H54 (cell line): ENCODE measurements at places on chromosomes 1 and 21.

DNA sequence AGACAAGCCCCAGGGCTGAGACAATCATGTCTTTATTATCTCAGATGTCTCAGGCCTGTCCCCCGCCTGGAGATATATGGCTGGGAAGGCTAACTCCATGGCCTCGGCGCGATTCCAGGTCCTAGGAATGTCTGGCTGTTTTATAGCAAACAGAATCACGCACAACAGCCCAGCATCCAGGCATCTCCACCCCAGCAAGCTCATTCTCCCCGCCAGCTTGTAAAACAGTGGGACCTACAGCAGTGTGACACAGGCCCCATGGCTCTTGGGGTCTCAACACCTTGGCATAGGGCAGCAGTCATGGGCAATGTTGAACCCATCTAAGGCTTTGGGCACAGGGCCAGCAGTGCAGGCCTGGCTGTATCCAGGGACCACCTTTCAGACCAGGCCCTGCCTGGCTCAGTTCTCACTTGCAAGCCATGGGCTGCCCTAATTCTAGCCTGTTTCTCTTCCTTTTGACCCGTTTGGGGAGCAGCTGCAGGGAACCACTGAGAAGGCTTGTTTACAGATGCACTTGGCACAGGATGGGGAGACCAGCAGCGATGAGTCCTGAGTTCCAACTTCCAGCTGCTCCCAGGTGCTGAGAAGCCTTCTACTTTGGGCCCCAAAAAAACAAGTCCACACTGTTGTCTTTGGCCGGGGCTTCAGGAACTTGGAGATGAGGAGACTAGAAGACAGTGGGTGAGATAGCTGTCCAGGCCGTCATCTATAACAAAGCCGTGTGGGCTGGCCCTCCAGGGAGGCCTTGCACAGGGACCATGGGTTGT, 34.4 kb downstream of the WNT4 start:
- no peak for DNase-seq

DNA sequence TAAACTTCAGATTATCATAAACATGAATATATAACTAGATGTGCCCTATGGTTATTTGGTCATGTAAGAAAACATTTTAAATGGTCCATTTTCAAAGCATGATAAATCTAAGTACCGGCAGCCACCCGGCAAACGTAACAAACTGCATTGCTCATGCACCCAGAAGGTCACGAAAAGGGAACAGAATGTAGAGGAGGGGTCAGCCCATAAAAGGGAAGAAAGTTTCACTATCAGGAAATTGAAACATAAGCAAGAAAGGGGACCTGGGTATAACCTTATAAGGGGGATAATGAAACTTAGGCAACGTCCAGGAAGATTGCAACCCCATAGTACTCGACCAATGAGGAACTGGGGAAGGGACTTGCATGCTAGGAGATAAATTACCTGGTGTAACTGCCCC, 421.2 kb upstream of the ZRANB2 start:
- DNase-seq, result no peak

- DNase-seq, result no peak
Measured at GRCh38 chr1:156592158-156592909, 758 bp downstream of the NAXE start.

DNA sequence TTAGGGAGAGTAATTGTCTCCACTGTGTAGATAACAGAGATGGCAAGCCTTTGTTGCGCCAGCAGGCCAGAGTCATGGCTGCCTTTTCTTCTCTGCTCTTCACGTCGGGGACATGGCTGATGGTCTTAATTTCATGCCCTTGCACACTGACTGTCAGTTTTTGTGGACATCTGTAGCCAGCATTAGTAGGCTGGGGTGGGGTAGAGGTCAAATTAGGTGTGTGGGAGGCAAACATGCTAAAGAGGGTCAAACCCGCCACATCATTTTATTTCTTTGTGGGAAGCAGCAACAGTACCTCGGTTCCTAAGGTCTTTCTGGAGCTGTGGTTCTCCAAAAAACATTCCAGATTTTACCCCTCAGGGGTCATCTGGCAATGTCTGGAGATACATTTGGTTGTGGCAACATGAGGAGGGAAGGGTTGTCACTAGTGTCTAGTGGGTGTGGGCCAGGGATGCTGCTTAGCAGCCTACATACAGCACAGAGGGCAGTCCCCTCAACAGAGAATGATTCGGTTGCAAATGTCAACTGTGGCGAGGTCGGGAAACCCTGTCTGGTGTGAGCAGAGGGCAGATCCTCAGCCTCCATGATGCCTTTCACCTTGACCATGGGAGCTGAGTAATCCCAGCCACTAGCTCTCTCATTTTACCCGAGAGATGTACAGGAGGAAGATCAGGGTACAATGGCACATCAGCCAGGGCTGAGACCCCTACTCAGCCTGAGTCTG, 14.7 kb downstream of the RUNX1 start:
- DNase-seq, result no peak

- no peak for DNase-seq
Measured at GRCh38 chr1:202684716-202685115, 25.5 kb downstream of the SYT2 start.

DNA sequence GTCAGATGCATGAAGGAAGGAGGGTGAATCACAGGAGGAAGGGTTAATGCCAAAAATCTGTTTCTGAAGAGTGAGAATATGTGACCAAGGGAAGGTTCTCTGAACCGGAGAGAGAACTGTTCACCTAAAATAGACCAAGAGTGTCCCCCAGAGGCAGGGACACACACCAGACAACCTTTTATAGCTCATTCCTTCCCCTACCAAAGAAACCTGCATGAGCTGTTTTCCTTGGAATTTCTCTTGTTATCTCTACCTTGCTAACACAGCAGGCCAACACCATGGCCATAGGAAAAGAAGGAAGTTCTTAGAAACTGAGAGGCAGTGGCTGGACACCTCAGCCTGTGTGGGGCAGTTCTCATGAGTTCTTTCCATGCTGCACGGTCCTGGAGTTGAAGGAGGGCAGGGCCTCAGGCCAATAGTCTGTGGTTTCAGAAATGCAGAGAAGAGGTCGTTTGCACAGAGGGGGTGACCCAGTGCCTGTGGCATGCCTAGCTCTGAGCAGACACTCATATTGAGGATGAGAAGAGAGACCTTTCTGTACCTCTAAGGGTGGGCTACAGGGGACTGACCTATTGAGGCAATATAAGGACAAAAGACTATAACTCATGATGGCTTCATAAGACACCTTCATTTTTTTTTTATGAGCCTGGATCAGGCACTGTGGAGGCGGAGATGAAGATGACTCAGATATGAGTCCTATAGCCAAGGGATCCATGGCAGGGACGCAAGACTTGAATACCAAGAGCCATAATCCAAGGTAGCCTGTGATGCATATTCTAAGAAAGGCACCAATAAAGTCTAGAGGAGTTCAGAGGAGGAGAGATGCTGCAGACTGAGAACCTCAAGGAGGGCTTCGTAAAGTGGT, 39.4 kb downstream of the IGFN1 start:
- peak; percentile 59 for DNase-seq

DNA sequence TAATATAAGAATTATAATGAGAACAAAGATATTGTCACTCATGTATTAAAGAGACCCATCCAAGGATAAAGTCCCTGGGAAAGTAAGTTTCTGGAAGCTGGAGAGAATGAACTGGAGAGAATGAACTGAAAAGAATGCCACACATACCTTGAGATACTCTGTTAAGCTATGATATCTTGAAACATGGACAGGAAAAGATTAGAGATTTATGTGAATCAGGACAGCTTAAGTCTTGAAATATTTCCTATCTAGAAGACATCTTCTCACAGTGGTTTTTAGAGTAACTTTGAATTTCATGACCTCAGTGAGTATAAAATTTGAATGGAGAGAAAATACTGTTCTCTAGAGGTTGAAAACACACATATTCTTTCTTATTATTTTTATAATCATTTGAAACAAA, 201.3 kb upstream of the HMCN1 start:
- DNase-seq, result no peak

DNA sequence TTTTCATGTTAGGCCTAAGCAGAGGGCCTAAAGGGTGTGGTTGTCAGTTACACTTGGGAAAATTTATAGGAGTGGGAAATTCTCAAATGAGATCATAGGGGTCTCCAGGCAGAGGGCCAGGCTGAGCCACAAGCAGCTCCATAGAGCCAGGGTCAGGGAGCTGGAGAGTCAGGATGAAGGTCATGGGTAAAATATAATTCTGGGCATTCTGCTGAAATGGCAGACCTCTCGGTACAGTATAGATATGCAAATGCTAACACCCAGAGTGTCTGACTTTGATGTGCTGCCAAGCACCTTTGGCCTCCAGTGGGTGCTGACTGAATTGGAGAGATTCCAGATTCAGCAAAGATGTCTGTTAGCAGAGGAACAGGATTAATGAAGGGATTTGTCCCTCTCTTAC, 40.1 kb downstream of the DNM3 start:
- no peak for DNase-seq

GRCh38 chr1:111739925-111740765, 950 bp upstream of the INKA2 start:
- DNase-seq, result no peak

DNA sequence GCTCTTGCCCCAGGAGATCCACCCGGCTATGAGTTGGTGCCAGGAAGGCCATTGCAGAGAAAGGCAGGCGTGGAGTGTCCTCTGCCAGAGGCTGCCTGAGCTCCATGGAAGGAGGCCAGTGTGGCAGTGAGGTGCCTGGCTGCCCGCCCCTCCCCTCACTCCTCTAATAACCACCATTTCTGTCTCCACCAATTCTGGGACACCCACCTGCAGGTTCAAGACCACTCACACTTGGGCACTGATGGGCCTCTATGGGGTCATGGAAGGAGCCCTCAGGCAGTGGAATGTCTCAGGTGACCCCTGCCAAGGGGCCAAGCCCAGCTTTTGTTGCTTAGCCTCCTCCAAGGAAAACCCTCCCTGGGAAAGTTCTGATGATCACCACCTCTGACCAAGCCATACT, 731.6 kb downstream of the MATN1 start:
- DNase-seq, result no peak

GRCh38 chr21:17709266-17709611, 96.5 kb upstream of the BTG3 start:
- no peak for DNase-seq

DNA sequence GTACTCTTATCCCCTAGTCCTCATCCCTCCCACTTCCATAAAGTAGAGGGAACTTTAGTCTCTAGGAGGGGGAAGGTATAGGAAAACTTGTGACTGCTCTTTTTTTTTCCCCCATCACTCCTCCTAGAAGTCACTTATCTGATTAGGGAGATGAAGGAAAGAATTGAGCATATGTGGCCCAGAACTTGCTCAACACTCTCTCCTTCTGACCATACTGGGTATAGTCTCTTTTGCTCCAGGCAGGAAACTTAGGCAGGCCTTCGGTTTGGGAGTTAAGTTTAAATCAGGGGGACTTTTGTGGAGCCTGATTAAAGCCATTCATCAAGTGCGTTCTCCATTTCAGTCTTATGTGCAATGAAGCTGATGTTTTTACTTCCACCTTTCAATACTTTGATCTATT, 5.8 kb downstream of the UBE2U start:
- DNase-seq, result no peak

- no peak for DNase-seq
Measured at GRCh38 chr1:97138515-97139032, 417.0 kb downstream of the PTBP2 start.

- DNase-seq, result no peak
Measured at GRCh38 chr1:186812570-186812969, 16.2 kb upstream of the PLA2G4A start.

DNA sequence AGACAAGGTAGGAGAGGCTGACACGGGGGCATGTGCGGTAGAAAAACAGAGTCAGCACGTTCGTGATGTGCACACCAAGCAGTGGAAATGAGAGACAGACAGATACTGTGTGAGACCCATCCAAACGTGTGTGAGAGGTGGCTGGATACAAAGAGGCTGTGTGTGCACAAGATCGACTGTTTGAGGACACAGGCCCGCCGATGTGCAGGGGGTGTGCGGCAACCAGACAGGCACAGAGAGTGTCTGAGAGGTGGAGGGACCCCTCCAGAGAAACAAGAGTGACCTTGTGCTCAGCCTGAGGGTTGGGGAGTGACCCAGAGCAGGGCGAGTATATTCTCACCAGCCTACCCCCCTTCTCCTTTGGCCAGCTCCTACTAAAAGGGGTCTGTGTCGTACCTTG, 97.8 kb upstream of the IPO9 start:
- no peak for DNase-seq

GRCh38 chr1:46820076-46820475, 21.2 kb downstream of the CYP4B1 start:
- DNase-seq, result no peak

- no peak for DNase-seq
Measured at GRCh38 chr1:164628772-164629171, 69.8 kb downstream of the PBX1 start.

DNA sequence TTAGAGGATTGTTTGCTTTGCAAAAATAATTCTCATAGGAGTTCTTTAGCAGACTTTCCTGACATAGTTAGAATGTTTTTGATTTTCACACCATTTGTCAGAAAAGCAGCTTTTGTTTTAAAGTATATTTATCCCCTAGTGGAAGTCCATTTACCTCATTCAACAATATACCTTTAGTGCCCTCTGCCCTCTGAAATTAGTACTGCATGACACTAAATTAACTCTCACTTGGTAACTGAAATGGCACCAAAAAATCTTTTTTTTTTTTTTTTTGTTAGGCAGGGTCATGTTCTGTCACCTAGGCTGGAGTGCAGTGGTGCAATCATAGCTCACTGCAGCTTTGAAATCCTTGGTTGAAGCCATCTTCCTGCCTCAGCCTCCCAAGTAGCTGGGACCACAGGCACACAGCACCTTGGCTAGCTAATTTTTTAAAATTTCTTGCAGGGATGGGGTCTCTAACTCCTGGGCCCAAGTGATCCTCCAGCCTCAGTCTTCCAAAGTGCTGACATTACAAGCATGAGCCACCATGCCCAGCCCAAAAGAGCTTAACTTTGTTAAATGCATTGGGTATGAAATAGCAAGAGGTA, 13.6 kb downstream of the LRRC42 start:
- DNase-seq, result no peak

GRCh38 chr21:38937286-38937790, 131.6 kb downstream of the ETS2 start:
- DNase-seq, result no peak

DNA sequence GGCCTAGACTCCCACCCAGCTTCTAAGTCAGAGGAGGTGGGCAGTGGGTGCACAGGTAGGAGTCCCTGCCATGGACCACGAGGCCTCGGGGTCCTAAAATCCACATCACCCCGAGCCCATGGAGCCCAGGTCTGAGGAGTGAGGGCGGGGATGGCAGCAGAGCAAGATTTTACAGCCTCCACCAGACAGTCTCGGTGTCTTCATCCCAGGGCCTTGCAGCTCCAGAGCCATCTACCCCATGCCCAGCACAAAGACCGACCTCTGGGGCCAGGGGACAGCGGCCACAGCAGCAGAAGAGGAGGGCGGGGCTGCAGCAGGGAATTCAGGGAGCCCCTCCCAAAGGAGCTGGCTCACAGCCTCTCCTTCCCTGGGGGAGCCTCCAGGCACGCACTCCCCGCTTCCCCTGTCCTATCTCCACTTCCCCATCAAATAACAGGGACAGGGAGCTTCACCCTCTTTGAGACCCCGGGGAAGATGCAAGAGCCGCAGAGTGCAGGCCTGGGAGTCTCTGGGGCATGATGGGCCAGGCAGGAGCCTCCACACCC, 14.6 kb downstream of the CHD5 start:
- DNase-seq, result no peak

DNA sequence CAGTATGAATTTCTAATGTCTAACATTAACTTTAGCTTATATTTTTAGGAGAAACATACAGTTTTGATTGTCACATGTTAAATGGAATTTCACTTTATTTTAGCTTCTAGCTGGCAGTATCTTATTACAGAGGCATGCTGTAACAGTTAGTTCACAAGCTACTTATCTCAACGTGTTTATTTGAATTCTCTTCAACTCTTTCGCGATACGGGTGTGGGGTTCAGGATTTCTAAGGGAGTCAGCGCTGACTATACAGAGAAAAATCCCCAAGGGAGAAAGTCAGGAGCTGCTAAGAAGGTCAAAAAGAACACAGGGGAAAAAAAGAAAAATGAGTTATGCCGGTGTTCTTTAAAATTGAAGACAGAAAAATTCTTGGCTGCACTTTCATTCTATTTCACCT, 296.2 kb downstream of the VAV3 start:
- no peak for DNase-seq
